ENCODE measurements at places on chromosomes 11 and 22.

DNA sequence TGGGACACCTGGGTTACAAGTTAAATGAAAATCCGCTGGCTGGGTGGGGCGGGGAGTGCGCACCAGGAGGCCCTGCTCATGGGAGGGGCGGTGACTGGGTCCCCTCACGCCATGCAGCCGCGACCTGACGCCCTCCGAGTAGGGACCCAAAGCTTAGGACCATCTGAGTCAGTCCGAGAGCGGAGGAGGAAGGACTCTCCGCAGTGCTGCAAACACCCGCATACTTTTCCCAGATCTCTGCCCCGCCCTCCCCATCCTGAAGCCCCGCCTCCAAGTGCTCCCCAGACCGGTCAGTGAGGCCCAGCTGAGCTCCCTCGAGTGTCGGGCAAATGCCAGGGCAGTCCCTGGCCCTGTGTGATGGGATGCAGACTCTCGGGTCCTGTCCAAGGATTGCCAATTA, 6.6 kb upstream of the FLI1 start:
- DNase-seq = peak; percentile 45

DNA sequence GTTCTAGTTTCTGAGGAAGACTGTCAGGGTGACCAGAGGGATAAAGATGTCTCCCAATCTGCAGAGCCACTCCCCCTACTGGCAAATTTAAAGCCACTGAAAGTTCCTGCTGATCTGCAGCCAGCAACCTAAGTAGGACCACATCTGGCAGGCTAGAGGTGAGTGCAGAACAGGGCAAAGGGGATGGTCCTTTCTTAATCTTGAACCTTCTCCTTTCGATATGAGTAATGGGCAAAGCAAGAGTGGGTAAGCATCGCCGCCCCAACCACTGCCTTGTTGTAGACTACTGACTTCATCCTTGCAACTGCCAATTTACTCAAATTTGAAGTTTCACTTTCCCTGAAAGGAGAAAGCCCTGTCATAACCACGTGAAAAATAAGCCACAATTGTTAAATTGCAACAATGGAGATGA, 30.7 kb downstream of the SCUBE2 start:
- DNase-seq = no peak

DNA sequence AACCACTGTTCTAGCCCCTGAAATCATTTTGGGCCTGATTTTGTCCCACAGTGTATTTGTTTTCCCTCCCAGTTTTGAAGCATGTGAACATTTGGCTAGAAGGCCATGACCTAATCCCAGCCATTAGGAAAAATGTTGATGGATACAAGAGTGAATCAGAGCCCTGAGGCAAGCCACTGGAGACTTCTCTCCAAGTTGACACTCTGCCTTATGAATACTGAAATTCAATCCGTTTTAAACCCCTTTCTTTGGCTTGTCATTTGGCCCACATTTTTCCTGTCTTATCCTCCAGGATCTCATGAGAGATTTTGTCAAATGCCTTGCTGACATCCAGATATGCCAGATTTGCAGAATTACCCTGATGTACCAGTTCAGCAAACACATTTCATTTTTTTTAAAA, 158.8 kb downstream of the FAT3 start:
- DNase-seq = peak; percentile 83

DNA sequence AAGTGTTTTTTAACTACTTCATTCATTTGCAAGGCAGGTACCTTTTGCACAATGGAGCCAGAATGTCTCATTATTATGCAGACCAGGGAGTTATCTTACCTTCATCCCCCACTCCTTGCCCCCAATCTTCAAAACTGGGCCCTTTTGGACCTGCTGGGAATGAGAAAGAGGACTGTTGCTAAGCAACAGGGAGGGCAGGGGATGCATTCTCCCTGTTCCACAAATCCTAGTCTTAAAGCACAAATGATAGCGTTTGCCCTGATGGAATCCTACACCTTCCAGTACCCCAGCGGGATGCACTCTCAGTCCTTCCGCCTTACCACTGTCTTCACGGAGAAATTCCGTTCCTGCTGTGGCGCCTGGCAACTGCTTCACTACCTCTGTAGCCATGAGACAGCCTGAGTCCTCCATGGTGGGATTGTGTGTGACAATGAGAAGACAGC, 4.1 kb upstream of the KCNJ1 start:
- DNase-seq = no peak

GRCh38 chr11:5129457-5129877, 8.7 kb downstream of the OR52A5 start:
- DNase-seq = no peak

- peak; percentile 79 for DNase-seq
Measured at GRCh38 chr11:116240710-116241109, 532.1 kb downstream of the BUD13 start.

DNA sequence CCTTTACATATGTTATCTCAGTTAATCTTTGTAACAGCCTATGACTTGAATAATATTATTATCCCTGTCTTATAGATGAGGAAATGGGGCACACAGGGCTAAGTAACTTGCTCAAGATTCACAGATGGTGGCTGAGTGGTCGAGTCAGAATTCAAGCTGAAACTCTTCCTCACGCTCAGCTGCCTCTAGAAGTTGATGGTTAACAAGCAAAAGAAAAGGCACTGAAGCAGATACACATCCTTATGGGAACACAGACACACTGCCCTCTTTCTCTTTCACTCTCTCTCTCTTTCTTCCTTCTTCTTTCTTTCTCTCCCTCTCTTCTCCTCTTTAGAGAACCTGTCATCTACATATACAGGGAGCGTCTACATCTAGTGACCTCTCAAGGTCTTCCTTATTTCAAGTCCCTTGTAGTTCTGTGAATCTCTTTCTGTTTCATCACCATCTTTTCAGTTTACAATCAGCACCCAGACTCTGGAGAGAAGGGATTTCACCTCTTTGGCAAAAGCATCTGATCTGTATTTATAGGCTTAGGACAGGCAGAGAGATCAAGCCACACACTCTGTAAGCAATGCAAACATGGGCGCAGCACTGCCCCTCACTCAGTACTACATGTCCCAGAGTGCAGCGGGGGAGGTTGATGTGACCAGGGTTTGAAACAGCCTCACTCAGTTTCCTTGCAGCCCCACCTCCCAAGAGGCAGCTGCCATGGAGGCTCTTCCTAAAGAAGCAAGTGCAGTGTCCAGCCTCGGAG, 75.7 kb downstream of the GRAMD1B start:
- DNase-seq = no peak

Measured in Daoy (cell line).